Inflammatory macrophage treated with lipopolysaccharide for 1 hour (primary cell): ENCODE measurements at places on chromosomes 2 and 18.

GRCh38 chr2:47599171-47599570, 183.8 kb upstream of the MSH6 start:
- no peak for DNase-seq

DNA sequence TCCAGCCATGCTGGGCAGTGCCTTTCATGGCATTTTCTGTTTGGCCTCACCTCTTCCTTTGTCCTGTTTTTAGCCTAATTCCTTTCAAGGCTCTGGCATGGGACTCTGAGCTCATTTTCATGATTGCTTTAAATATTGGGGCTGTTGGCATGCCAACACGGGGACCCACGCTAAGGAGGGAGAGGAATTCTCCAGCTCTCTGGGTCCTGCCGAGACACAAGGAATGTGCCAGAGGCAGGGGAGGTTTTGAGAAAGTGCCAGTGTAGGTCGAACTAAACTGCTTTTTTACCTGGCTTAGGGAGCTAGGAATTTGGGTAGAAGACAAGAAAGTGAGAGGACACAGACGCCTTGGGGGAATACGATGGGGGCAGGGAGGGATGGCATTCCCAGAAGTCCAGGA, 42.3 kb downstream of the RPL37A start:
- DNase-seq: no peak

DNA sequence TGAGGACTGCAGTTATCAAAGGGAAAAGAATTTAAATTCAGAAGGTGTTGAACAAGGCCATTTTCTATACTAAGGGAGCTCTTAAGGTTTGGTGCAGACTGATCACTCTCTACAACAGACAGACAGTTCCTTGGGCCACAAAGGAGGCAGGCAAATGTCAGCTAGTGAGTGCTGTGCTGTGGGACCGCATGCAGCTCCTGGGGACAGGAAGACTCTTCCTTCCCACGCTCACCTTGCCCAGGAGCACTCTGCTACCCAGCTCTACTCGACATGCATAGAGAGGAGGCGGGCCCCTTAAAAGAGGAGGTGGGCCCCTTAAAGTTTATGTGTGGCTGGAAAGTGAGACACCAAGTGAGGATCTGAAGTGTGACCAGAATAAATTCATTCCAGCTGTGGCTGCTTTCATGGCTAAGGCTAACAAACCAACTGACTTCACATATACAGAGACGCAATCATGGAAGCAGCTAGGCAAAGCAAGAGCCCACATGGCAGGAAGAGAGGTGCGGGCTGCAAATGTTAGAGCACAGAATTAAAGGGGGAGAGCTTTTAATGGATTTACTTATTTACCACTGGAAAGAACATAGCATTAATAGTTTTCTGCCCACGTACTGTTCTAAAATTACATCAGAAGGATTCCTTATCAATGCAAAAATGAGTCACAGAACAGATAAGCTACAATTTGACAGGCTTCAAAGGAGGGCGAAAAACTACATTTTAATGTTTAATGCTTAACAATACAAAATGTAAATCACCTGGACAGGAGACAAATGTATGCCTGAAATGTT, 101.4 kb upstream of the RNU4ATAC start:
- no peak for DNase-seq

DNA sequence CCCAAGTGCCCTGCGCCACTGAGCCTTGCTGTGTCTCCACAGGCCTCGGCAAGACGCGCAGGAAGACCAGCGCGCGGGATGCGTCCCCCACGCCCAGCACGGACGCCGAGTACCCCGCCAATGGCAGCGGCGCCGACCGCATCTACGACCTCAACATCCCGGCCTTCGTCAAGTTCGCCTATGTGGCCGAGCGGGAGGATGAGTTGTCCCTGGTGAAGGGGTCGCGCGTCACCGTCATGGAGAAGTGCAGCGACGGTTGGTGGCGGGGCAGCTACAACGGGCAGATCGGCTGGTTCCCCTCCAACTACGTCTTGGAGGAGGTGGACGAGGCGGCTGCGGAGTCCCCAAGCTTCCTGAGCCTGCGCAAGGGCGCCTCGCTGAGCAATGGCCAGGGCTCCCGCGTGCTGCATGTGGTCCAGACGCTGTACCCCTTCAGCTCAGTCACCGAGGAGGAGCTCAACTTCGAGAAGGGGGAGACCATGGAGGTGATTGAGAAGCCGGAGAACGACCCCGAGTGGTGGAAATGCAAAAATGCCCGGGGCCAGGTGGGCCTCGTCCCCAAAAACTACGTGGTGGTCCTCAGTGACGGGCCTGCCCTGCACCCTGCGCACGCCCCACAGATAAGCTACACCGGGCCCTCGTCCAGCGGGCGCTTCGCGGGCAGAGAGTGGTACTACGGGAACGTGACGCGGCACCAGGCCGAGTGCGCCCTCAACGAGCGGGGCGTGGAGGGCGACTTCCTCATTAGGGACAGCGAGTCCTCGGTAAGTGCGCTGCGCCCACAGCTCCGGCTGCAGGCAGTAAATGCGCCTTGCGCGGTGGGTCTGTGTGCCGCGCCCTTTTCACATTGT, 136.8 kb downstream of the NCK2 start:
- DNase-seq: no peak

GRCh38 chr18:58700209-58700608, 28.9 kb downstream of the MALT1 start:
- no peak for DNase-seq

DNA sequence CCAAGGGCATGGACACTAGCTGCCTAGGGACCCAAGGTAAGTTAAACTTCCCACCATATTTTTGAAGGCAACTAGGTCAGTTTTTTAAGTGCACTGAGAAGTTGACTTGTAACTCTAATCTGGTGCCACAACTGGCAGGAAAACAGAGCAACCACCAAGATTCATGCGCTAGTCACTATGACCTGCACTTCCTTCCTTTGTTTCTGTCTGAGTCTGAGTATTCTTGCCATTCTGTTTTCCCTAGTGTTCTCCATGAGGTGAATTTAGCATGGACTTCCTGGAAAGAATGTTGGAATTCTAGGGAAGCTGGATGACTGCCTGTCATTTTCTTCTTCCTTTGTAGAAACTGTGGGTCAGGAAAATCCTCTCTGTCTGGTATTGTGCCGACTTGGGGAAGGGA, 249.0 kb downstream of the GALNT13 start:
- DNase-seq: no peak

DNA sequence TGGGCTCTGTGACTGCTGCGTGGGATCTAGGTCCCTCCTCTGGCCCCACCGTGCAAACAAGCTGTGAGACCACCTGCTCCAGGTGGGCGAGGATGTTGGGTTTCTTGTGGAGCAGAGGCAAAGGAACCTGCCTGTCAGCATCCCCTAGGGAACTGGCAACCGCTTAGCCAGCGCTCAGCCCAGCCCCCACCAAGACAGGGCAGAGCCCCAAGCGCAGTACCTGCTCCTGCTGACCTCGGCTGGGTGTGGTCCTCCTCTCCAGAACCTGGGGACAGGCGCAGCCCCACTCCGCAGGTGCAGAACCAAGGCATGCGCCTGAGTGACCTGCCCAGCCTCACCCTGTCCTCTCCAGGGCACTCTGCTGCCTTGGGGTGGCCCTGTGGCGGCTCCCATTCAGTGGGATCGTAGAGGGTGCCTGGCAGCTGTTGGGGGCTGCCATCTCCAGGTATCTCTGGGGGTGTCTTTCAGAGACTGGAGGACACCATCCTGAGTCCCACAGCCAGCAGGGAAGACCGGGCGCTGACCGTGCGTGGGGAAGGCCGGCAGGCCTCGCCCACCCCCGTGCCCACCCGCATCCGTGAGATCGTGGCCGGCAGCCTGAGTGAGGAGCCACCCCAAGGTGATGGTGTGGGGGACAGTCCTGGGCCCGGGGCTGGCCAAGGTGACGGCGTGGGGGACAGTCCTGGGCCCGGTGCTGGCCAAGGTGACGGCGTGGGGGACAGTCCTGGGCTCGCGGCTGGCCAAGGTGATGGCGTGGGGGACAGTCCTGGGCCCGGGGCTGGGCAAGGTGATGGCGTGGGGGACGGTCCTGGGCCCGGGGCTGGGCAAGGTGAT, 12.3 kb downstream of the CROCC2 start:
- no peak for DNase-seq

DNA sequence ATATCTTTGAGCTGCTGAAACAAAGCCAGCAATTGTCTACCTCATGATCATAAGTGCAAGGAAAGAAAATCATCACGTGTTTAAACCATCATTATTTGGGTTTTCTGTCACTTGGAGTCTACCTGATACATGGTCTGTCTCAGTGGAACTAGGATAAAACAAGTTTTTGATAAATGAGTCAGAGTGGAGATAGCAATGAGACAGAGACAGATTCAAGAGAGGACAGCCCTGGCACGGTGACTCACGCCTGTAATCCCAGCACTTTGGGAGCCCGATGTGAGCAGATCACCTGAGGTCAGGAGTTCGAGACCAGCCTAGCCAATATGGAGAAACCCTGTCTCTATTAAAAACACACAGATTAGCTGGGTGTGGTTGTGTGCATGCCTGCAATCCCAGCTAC, 93.8 kb downstream of the PMAIP1 start:
- DNase-seq: no peak

DNA sequence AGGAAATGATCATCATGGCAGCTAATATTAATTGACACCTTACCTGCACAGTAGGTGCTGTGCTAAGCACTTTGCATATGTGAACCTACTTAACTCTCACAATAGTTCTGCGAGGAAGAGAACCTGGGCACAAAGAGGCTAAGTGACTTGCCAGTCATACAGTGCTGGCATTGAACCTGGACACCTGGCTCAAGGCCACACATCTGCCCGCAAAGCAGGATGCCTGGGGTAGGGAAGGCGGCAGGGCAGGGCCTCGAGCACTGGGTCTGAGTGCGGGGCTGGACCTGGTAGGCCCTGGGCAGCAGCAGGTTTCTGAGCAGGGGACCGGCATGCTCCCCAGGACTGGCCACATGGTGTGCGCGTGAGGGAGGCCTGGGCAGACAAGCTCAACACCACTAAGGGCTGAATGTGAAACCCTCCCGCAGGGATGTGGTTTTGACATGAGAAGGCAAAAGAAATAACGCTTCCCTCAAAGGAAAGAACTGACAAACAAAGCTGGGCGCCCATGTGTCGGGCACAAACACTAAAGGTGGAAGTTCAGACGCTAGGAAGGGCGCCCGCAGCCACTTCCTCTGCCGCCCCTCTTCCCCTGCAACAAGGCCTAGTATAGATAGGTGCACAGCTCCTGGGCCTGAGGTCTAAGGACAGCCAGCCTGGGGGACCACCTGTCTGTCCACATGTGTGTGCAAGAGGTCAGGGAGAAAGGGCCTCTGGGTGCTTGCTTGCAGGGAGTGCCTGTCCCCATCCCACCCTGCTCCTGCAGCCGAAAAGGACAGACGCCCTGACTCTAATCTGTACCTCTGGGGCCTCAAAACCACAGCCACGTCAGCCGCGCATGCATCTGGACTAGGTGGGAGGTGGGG, 92.5 kb downstream of the ZFP36L2 start:
- DNase-seq: no peak

GRCh38 chr2:172093416-172094293, 8.3 kb downstream of the DLX1 start:
- DNase-seq: no peak

- DNase-seq: peak; percentile 45
Measured at GRCh38 chr2:109516445-109517117, 97.2 kb downstream of the SEPTIN10 start.
